ENCODE measurements at places on chromosomes 7 and 10.

GRCh38 chr10:68474021-68474420, 2.2 kb upstream of the DNA2 start:
- no peak for DNase-seq

DNA sequence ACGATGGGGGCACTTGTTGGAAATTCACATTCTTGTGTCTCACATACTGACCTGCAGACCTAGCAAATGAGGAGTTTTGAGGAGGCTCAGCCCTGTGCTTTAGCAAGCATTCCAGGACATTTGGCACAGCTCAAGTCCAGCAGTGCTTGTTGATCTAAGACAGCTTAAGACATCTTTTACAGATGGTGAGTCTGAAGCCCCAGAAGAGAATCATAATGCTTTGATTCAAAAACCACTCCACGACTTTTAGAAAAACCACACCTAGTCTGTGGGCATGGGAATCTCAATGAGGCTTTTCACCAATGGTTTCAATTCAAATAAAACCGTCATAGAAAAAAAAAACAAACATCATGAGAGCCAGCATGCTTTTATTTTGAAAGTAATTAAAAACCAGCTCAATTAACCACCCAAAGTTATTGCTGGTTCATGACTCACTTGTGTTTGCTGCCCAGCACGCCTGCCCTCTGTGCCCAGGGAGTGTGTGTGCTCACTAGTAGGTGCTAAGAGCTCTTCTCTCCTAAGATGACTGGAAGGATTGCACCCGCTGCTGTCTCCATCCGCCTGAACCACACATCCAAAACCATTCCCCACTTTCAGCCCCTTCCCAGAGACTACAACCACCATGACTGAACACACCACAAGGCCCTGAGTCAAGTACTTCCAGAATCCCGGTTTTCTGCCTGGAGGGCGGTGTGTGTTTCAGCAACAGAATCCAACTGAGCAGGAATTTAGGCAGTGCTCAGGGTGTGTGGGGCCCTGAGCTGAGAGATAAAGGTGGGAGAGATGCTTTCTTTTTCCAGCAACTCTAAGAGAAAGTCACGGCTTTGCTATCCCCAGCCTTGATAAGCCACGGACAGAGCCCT, 130.2 kb upstream of the ADAM12 start:
- DNase-seq = no peak

- no peak for DNase-seq
These were observed 911.6 kb downstream of the LRMDA start for GRCh38 chr10:76342996-76343395.

DNA sequence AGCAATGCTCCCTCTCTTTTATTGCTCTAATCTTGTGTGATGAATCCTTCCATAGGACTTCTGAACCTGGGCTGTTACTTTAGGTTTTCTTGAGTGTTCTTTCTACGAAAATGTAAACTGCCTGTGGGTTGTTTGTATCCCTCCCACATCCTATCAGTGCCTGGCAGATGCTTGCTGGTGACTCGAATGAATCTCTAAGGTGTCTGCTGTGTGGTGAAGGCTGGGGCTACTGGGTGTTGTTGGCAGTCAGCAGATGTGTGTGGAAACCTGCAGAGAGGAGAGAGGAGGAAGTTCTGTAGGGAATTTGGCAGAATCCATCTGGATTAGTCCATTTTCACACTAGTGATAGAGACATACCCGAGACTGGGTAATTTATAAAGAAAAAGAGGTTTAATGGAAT, 639.4 kb downstream of the CALN1 start:
- DNase-seq = no peak

- DNase-seq = no peak
These were observed 358.8 kb downstream of the SUGCT start for GRCh38 chr7:40493609-40494051.

DNA sequence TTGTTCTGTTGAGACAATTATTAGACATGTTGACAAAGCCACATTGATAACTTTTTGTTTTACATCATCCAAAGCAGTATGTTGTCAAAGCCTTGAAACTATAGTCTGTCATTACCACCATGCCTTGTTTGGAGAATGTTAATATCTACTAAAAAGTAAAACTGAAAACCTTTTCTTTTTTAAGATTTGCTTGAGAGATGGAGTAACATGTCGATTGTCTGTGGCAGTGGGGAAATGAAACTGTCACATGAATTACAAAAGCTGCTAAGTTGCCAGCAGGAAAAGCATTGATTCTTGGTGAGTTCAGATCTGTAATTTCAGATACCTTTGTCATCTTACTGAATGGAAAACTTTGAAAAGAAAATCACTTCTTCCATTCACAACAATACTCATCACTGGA, 69.1 kb downstream of the TFPI2 start:
- no peak for DNase-seq

DNA sequence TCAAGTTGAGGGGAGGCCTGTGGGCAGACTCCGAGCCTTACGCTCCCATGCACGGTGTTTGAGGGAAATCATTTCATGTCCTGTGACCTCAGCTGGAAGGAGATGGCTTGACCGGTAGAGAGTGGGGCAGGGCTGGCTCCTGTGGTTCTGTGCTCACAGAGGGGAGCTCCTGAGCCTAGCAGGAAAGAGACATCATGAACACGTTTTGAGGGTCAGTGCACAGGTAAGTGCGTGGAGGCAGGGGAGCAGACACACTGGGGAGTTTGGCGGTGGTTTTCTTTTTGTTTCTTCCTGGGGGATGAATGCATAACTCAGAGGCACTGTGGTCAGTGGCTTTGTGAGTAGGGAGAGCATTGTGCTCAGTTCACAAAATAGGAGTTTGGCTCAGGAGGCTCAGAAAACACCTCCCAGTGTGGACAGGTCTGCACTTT, 22.5 kb downstream of the ADCY1 start:
- no peak for DNase-seq

DNA sequence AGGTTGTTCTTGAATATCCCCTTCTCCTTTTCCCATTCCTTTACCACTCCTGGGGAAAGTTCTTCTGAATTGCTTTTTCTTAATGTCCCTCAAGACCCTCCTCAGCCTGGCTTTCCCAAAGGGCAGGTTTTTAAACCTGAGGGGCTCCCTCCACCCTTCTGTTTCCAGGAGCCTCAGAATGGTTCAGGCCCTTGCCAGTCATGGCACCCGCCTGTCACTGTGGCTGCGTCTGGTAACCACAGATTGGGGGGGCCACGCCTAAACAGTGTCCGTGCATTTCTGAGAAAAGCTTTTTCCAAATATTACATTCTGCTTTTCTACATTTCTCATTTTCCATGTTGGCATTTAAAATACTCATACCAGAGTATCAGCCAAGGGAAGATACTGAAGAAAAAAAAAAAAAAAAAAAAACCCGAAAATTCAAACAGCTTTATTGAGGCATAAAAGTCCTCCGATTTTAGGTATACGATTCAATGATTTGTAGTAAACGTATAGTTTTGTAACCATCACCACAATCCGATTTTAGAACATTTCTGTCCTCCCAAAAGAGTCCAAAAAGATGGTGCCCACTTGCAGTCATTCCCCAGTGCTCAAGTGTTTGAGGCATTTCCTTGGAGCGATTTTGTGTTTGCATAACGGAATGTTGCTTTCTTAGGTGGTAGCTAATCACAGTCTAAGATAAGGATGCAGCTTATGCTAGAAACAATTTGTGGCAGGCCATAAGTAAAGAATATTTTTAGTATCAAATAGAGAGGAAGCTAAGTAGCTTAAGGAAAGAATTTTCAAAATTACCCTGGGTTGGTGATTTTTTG, 22.1 kb downstream of the HKDC1 start:
- DNase-seq = no peak

All from esophagus squamous epithelium (tissue), 5 donors.